M059J (cell line): ENCODE measurements at places on chromosomes 16 and 17. TPM values are rescaled to one million over a fixed set of nuclear protein-coding genes. Genes with fewer than 3 reads are reported as not detected.

Gene AGRP
- total RNA-seq, result not detected in 2 replicates

Gene ASPA
- total RNA-seq, result not detected in 2 replicates

Gene FNDC8
- not detected in 2 replicates for total RNA-seq

Gene GFAP
- not detected in 2 replicates for total RNA-seq

Gene FOXC2
- total RNA-seq, result 0.49 and 2.0 TPM in 2 replicates

Gene KCNJ18
- total RNA-seq, result not detected in 2 replicates

Gene DNAH3
- 0.02 TPM in 1 of 2 replicates, not detected in the other for total RNA-seq

Gene AKTIP
- 22.4 and 35.6 TPM in 2 replicates for total RNA-seq

Gene KRTAP2-2
- not detected in 2 replicates for total RNA-seq

Gene SLC16A11
- total RNA-seq, result not detected in 2 replicates

Gene FDXR
- total RNA-seq, result 4.6 and 6.5 TPM in 2 replicates

Gene TMEM235
- total RNA-seq, result not detected in 2 replicates
